Activated CD4-positive, alpha-beta T cell treated with anti-CD3 and anti-CD28 coated beads for 36 hours (primary cell): ENCODE measurements at places on chromosomes 12 and 14. TPM values are rescaled to one million over a fixed set of nuclear protein-coding genes. Genes with fewer than 3 reads are reported as not detected.

MANSC1 gene
- total RNA-seq = 2.2 TPM

P2RX2 gene
- total RNA-seq = not detected

PDE3A gene
- not detected for total RNA-seq

MIPOL1 gene
- total RNA-seq = 0.09 TPM

C12orf75 gene
- 53.8 TPM for total RNA-seq

GLT1D1 gene
- 0.30 TPM for total RNA-seq

GRIN2B gene
- not detected for total RNA-seq

B4GALNT1 gene
- total RNA-seq = 1.5 TPM

KCNH5 gene
- total RNA-seq = not detected

GRCh38 chr12:79725987-79726386, 35.2 kb upstream of the PAWR start:
- peaks cover 19% of the 10 kb centered on the region for H3K27me3 ChIP-seq
- no peaks in the 10 kb centered on the region for H3K36me3 ChIP-seq
- H3K4me3 ChIP-seq = no peak overlapping the region

DNA sequence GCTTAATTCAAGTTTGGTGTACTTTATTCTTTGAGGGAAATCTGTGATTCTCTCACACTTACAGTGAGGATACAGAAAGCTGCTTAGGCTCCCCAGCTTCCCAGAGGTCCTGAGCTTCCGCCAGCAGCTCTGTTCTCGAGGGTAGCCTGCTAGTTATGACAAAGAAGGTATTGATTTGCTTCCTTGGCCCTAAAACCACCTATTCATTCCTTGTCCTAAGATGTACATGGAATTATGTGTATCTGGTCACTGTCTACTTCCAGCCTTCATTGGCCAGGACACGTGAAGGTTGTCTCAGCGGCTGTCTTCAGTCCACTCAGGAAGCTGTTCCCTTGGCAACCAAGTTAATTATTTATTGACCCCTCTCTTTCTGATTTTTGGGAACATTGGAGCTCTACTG, 55.7 kb downstream of the GALNT8 start:
- no peak overlapping the region for H3K4me3 ChIP-seq
- no peaks in the 10 kb centered on the region for H3K4me1 ChIP-seq
- no peaks in the 10 kb centered on the region for H3K27me3 ChIP-seq
- no peaks in the 10 kb centered on the region for H3K36me3 ChIP-seq

DNA sequence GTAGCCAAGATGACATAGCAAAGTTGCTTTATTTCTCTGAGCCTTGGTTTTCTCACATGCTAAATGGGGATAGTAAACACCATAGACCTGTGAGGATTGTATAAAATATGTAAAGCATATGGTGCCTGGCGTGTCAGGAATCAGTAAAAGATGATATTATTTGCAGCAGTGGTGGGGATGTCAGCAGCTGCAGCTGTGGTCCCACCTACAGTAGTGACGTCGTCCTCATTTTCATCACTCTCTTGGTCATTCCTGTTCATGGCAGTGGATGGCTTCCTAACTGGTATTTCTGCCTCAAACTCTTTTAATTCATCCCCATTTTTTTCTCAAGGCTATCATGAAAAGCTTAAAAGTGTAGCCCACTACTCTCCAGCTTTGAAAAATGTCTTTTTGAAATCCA, 12.1 kb downstream of the BMAL2 start:
- peaks cover 4% of the 10 kb centered on the region for H3K27me3 ChIP-seq
- no peak for DNase-seq
- H3K4me3 ChIP-seq = no peak overlapping the region
- H3K4me1 ChIP-seq = peaks cover 3% of the 10 kb centered on the region
- H3K36me3 ChIP-seq = no peaks in the 10 kb centered on the region

DNA sequence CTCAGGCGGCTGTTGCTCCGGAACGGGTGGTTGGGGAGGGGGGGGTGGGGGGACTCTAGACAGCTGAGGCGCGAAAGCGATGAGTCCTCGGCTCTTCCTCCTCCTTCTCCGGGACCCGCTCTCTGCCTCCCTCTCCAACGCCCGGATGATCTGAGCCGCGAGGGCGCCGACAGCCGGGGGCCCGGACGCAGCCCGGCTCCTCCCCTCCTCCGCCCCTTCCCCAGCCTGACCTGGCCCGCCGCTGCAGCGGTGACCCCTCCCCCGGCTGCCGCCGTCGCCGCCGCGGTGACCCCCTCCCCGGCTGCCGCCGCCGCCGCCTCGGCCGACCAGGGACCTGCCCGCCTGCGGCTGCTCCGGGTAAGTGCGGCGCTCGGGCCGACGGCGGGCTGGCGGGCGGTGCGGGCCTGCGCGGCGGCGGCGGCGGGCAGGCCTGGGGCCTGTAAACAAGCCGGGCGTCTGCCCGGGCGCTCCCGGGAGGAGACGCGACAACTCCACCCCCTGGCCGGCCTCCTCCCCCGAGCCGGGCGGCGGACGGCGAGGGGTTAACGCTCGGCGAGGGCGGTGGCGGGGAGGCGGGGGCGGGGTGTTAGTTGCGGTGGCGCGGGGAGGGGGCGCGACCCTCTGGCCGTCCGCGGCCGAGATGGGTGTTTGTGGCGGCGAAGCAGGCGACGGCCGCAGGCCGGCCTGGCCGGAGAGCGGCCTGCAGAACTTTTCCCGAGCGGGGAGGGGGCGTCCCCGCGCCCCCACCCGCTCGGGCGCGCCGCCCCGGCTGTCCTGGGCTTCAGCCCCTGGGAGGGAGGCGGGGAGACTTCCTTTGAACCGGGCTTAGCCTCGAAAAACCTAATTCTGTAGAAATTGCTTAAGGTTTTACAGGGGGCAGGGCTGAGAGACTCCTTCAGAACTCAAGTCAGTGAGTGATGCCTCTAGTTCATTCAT, 568 bp downstream of the PPM1A start:
- peak overlapping the region; percentile 81 for H3K27ac ChIP-seq
- H3K4me1 ChIP-seq = peaks cover 55% of the 10 kb centered on the region
- H3K27me3 ChIP-seq = no peaks in the 10 kb centered on the region

- no peak for DNase-seq
- no peaks in the 10 kb centered on the region for H3K36me3 ChIP-seq
- no peaks in the 10 kb centered on the region for H3K4me1 ChIP-seq
- H3K27me3 ChIP-seq = no peaks in the 10 kb centered on the region
- no peak overlapping the region for H3K4me3 ChIP-seq
Measured at GRCh38 chr12:9319044-9319841, 111.0 kb upstream of the PZP start.

- no peaks in the 10 kb centered on the region for H3K36me3 ChIP-seq
- H3K27me3 ChIP-seq = no peaks in the 10 kb centered on the region
- peaks cover 44% of the 10 kb centered on the region for H3K4me1 ChIP-seq
- no peak overlapping the region for H3K4me3 ChIP-seq
- no peak for DNase-seq
Measured at GRCh38 chr14:105074601-105075053, 9.4 kb upstream of the GPR132 start.
